Activated CD4-positive, alpha-beta T cell treated with anti-CD3 and anti-CD28 coated beads, Interleukin-2, amount 50 U/mL, for 48 hours (primary cell): ENCODE measurements at places on chromosomes 5 and 9.

DNA sequence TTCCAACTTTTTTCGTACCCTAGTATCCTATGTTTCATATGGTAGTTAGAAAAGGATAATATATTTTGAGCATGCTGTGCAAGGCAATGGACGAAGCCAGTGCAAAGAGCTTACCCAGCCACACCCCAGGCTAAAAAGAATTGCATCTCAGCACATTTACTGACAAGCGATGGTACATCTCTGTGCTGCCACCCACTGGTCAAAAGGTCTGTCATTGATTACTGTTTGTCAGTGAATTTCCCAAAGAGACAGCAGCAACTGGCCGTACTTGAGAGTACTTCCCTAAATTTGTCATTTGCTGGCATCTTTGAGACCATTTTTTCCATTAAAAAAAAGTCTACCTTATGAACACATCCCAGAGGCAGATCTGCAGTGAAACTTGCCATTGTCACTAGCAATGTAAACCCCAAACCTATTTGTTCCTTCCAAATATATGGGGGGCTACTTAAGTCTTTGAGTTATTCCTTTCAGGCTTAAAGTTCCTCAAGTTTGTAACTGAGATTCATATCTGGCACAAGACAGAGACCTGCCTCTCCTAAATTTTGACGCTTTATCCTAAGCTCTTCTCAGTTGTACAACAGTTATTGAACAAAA lies 184.3 kb downstream of the CTNND2 start:
- DNase-seq = peak; percentile 10

DNA sequence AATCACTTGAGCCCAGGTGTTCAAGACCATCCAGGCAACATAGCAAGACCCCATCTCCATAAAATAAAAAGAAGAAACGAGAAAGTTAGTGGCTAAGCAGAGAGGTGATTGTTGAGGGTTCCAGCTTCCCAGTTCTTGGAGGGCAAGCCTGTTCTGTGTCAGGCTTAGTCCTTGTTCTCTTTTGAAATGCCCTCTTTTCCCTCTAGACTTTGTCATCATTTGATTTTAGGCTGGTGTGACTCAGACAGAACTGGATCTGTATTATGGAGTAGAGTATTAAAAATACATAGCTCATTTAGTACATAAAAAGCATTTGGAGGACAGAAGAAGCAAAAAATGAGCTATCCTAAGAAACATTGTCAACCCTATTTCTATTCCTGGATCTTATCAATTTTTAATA lies 159.4 kb downstream of the CD180 start:
- no peak for DNase-seq

GRCh38 chr9:84583866-84584265 lies 85.7 kb upstream of the NTRK2 start:
- DNase-seq = no peak

- no peak for DNase-seq
Observed at GRCh38 chr5:131212471-131213021, 41.8 kb downstream of the LYRM7 start.

GRCh38 chr9:36063804-36064447 lies 27.2 kb downstream of the RECK start:
- no peak for DNase-seq

DNA sequence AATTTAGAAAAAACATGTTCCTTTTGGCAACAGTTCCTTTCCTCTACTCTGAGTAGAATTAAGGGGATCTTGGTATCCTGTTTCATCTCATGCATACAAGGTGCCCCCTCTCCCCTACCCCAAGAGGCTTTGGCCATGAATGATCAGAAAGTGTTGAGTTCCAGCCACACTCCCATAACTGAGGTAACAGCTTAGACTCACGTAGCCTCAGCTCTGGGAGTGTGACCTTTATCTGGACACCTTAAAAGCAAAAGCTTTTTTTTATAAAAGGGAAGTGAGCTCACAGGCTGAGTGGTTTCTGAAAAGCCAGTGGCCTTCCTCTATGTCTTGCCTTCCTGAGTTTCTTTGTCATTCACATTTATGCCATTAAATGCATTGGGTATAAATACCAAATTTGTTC lies 900 bp upstream of the HAVCR2 start:
- DNase-seq = no peak

- DNase-seq = no peak
Observed at GRCh38 chr9:90665072-90665471, 22.4 kb upstream of the DIRAS2 start.

DNA sequence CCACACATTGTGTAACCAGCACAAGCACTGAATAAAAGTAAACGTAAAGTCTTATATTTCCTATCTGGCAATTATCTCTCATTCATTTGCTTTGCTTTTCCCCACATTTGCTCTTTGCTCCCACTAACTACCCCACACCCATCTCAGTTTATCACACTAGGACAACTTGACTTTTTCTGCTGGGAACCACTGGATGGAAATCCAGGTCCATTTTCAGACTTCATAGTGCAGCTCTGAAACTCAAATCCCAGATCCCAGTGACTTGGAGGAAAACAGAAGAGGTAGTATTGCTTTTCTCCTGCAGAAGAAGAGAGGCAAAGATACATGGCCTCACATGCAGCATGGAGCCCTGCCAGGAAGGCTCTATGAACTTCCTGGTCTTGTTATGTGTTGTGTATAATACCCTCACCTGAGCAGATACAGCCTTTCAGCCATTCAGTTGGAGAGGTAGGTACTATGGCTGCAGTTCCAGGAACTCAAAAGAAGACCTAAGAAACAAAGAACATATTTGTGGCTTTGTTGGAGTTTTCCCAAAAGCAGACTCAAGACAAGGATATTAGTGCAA lies 90.0 kb upstream of the NIPBL start:
- no peak for DNase-seq

DNA sequence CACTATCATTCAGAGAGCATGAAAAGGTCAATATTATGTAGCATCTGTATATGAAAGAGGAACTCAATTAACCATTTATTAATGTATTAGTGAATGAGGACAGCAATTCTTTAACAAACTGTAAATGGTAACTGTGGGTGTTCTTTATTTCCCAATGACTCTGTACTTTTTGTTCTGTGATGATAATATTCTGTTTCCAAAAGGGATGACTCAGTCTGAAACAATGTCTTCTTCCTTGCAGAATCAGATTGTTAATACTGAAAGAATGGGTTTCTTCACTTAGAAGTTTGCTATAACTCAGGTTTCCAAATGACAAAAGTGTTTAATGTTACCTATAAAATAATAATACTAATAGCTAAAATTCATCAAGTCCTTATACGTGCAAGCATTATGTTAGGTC lies 1518.7 kb upstream of the WWC1 start:
- no peak for DNase-seq

- DNase-seq = no peak
Observed at GRCh38 chr9:114619191-114619761, 8.2 kb downstream of the TMEM268 start.

- no peak for DNase-seq
Observed at GRCh38 chr9:84698323-84698722, 28.8 kb downstream of the NTRK2 start.

- no peak for DNase-seq
Observed at GRCh38 chr5:150142185-150142958, 13.3 kb downstream of the PDGFRB start.

- no peak for DNase-seq
Observed at GRCh38 chr9:118670011-118670953, 699.0 kb downstream of the BRINP1 start.

GRCh38 chr5:77355751-77356150 lies 136.4 kb downstream of the WDR41 start:
- no peak for DNase-seq

DNA sequence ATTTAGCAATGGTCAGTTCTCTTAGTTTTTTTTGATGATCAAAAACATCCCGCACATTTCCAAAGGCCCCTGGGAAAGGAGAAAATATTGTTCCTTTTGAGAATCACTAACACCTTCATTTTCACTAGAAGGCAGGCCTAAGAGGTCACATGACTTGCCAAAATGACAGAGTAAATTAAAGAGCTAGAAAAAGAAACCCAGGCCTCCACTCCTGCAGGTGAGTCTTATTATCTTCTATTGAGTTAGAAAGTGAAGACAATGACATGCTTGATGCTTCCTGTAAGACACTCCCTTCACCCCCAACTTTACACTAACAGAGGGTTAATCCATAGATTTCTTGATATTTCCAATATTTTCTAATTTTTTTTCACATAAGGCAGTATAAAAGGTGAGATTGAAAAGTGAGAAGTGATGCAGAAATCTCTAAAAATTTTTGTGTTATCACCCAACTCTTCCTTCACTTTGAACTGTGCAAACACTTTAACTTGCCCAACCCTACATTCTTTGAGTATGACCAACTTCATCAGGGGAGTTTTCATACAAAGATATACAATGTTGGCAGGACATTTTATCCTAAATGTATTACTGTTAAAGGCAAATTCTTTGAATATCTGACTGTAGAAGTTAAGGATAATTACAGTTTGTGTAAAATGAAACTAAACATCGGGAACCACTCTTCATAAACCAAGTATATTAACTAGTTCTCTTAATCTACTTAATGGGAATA lies 57.1 kb downstream of the SUB1 start:
- DNase-seq = no peak

- no peak for DNase-seq
Observed at GRCh38 chr9:115606838-115607237, 488.9 kb upstream of the TNC start.

GRCh38 chr9:121304707-121305106 lies 36.7 kb downstream of the GSN start:
- no peak for DNase-seq

DNA sequence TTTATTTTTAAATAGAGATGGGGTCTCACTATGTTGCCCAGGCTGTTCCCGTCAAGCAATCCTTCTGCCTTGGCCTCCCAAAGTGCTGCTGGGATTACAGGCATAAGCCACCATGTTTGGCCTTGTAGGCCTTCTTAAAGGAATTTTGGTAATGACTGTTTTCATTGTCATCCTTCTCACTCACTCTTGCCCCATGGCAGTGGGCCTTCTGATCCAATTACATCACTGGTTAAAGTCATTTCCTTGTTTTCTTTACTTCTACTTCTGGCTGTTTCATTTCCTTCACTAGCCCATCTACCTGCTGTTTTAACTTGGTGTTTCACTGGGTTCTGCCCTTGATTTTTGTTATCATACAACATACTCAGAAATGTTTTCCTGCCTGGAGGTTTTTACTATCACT lies 20.1 kb upstream of the NIM1K start:
- DNase-seq = no peak

- no peak for DNase-seq
Observed at GRCh38 chr9:99835142-99835541, 13.5 kb downstream of the NR4A3 start.

- no peak for DNase-seq
Observed at GRCh38 chr9:114384836-114385396, 2.9 kb downstream of the AKNA start.

GRCh38 chr9:37420271-37421215 lies 2.0 kb upstream of the GRHPR start:
- no peak for DNase-seq

DNA sequence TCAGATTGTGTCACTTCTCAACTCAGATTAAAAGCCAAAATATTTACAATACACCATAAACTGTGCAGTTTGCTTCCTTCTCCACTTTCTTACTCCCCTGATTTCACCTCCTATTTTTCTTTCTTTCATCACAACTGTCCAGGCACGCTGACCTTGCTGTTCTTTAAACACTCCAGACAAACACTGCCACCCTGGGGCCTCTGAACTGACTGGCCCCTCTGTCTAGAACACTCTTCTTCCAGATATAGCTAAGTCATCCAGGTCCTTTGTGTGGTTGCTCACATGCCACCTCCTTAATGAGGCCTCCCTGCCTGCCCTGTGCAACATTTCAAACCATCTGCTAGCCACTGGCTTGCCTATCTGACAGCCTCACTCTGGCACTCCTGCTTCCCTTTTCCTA lies 46.6 kb downstream of the ATG10 start:
- DNase-seq = no peak

- DNase-seq = no peak
Observed at GRCh38 chr9:106432631-106433030, 430.3 kb upstream of the ZNF462 start.

DNA sequence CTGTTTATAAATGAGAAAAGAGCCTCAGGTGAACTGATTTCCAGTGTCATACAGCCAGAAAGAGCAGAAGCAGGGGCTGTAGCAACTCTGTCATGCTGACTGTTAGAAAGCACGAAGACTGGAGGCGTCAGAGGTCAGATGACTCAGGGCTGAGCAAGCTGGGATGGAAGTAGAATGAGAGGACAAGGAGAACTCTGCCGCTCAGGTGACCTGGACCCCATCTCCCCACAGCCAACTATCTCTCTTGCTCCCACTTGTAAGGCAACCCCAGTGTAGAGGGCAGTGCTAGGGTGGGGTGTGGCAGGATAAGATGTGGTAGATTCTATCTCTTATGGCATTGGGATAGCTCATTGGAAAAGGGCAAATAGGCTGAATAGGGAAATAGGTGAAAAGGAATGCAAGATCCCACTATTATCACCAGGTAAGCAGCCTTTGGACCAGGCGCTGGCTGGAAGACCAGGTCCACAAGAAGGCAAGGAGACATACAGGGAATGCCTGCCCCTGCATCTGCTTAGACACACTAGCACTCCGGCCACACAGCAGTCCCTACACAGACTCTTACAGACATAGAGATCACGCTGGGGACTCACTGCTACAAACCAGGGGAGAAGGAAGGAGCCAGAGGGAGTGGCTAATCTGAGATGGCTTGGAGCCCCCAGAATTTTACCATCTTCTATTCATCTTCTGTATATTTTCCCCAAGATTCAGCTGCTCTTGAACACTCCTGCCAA lies 21.2 kb upstream of the LOX start:
- no peak for DNase-seq

GRCh38 chr9:122912671-122912963 lies 506 bp downstream of the ZBTB6 start:
- no peak for DNase-seq

GRCh38 chr5:174599992-174600391 lies 124.4 kb upstream of the MSX2 start:
- DNase-seq = no peak

DNA sequence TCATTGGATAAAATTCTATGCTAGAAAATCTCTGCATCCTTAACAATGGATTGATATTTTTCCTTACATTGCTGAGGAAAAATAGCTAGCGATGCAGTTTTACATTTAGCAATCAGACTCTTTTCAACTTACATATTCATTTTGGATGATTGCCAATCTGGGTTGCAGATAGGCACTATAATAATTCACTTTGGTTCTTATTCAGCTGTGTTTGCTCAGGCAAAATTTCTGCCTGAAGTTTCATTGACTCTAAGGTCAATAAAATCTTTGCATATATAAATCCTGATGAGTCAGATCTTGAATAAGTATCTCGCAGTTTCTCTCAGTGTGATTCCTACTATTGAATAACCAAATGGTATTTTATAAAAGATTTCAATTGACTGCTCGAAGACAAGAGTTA lies 1105.8 kb downstream of the CDH18 start:
- DNase-seq = no peak

GRCh38 chr9:26949637-26950069 lies 2.6 kb upstream of the PLAA start:
- no peak for DNase-seq
